ENCODE measurements at places on chromosomes 4 and X. TPM values are rescaled to one million over a fixed set of nuclear protein-coding genes. Genes with fewer than 3 reads are reported as not detected.

FGF13 gene
- 1.6 TPM for total RNA-seq

TRIM60 gene
- total RNA-seq: not detected

DNA sequence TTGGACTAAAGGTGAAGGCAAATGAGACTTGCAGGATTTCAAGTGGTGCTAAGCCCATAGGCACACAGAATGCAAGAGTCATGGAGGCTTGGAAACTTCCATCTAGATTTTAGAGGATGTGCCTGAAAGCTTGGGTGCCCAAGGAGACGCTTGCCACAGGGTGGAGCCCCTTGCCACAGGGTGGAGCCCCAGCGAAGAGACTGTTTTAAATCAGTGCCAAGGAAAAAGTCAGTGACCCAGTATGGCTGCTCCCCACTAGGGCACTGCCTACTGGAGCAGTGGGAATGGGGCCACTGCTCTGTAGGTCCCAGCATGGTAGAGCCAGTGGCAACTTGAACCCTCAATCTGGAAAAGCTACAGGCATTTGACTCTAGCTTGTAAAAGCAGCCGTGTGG, 794.2 kb upstream of the LCORL start:
- DNase-seq: no peak

DNA sequence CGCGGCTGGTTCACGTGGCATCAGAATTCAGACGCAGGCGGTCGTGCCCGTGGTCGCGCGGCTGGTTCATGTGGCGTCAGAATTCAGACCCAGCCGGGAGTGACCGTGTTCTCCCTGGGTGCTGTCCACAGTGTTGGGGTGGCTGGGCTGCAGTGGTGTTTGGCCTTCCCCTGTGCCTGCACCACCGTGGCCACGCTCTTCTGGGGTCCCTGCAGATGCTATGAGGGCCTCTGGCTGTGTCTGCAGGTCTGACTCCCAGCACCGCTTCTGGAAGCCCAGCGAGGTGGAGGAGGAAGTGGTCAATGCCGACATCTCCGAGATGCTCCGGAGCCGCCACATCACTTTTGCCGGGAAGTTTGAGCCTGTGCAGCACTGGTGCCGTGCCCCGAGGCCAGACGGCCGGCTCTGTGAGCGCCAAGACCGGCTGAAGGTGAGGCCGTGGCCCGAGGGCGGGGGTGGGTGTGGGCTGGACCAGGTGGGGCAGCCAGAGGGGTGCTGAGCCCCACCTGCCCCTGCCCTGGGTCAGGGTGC, 26.4 kb downstream of the NKX1-1 start:
- DNase-seq: no peak

DNA sequence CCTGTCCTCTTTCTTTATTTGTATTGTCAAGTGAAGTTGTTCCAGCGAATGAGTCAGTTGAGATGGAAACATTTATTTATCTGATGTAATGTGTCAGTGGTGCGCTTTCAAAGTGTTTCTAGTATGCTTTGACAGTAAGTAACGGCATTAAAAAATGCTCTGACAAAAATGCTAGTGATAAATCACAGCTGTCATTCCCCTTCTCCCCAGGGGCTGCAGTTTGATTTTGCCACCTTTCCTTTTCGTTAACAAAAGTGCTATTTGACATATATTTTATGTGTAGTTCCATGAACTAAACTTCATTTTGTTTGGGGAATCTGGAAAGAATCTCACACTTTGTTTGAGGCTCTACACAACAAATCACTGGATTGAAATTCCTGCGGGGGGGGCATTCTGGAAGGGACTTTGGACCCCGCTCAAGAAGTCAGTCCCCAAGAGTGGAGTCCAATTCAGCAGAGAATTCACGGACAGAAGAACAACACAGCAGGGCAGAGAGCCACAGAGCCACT, 7.6 kb upstream of the TBC1D19 start:
- DNase-seq: no peak

DNA sequence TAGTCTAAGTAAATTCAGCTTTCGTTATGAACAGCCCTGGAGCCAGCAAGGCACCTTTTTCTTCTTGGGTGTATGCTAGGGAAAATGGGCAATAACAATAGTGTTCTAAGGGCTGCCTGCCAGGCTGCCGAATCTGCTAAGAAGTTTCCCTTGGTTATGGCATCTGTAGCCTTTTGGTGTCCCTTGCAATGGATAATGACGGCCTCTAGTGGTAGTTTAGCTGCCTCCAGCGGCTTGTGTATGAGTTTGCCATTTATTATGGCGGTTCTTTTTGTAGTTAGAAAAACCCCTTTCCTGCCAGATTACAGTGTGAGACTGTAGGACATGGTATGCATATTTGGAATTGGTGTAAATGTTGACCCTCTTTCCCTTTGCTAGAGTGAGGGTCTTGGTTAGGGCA, 78.9 kb upstream of the SPIN4 start:
- DNase-seq: no peak

DNA sequence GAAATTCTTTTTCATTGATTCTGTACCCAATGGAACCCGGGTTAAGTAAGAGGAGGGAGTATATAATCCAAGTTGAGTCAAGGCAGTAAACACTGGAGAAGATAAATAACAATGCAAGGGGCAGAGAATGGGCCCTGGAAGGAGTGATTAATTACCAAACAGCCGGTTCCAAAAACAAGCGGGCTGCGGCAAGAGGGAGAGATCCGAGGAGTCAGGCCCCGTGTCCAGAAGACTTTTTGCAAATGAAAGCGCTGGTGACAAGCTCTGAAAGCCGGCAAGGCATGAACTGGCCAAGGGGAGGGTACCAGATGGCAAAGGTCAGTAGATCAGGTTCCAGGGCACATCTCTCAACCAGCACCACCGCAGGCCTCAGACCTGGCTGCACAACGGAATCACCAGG, 294.9 kb downstream of the BCOR start:
- no peak for DNase-seq

DNA sequence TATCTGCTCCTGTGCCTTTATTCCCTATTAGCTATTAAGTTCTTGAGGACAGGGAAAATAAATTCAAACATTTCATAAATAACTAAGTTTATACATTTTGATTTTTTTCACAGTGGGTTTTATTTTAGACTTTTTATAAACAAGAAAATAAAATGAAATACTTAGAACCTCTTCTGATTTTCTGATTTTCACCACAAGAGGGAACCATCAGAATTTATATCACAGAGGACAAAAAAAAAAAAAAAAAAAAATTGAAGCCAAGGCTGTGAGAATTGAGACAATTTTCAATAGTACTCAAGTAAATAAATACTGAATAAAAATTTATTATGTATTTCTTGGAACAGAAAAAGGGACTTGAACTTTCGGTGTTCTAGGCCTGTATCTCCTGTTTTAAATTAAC, 288.1 kb downstream of the SH3BGRL start:
- no peak for DNase-seq

Measured in suprapubic skin (tissue), 4 donors.